OCI-LY7 (cell line): ENCODE measurements at places on chromosomes 7 and 10. TPM values are rescaled to one million over a fixed set of nuclear protein-coding genes. Genes with fewer than 3 reads are reported as not detected.

- DNase-seq, result no peak
Measured at GRCh38 chr10:1858547-1858946, 121.2 kb upstream of the ADARB2 start.

GRCh38 chr10:99920901-99921300 lies 88.8 kb downstream of the DNMBP start:
- DNase-seq, result no peak

DNA sequence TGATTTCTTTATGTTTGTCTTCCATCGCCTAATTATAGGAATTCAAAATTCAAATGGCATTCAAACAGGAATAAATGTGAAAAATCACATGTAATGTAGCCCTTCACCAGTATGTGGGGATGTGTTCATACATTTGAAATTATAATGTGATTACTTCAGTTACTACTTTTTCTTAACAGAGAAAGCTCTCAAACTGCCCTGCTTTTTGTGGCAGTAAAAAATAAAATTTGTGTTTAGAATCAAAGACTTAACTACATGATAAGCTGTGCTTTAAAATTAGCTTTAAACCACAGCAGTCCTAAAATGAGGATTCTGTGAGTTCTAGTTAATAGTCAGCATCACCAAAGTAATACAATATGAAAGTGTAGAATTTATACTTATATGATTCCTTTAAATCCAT lies 7.8 kb upstream of the HERC4 start:
- no peak for DNase-seq

DNA sequence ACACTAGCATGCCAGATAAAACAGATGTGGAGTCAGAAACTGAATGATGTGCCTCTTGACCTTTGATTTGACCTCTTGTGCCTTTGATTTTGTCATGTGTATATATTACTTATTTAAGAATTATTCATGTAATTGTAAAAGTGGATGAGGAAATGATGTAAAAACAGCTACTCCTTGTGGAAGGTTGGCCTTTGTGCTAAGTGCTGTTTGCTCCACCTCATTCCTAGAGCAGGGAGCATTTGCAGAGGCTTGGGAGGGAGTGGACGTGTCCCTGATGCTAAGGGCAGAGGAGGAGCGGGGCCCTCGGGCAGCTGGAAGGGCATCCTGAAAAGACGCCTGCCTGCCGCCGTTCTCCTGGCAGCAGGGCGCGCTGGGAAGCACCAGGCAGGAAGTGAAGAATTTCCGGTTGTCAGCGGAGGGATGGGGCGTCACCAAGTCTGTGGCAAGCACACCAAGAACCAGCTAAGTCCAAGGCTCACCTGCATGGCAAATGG lies 197.6 kb upstream of the ZNF32 start:
- no peak for DNase-seq

- no peak for DNase-seq
Measured at GRCh38 chr7:23476286-23477156, 6.2 kb upstream of the IGF2BP3 start.

DNA sequence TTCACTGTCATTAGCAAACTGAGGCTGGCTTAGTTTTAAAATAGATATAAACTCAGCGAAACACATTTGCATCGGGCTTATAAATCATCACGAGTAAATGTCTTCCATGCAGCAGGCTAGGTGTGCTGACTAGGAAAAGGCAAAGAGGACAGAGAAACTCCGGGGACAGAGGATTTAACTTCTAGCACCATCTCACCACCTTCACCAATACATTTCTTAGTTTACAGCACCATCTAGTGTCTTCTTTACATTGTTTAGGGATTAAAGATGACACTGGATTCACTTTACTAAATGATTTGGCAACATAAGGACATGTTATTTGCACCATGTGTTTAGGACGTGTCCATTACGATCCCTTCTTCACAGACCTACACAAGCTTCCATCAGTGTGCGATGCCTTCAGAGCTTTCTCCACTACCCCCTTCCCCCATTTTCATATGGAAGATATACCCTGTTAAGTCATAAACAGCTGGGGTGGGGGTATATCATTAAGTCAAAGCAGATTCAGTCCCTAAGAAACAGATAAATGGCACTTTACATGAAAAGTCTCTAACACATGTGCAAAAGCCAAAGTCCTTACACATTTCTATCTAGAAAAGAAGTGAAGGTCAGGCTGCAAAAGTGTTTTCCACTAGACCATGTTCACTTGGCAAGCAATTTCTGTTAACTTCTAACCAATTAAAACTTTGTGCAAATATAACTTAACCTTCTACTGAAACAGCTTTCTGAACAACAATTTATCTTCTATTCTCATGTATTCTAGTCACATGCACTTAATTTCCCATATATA lies 103.3 kb downstream of the GRB10 start:
- peak; percentile 48 for DNase-seq

- DNase-seq, result no peak
Measured at GRCh38 chr10:5461914-5462840, 37.2 kb downstream of the CALML5 start.

DNA sequence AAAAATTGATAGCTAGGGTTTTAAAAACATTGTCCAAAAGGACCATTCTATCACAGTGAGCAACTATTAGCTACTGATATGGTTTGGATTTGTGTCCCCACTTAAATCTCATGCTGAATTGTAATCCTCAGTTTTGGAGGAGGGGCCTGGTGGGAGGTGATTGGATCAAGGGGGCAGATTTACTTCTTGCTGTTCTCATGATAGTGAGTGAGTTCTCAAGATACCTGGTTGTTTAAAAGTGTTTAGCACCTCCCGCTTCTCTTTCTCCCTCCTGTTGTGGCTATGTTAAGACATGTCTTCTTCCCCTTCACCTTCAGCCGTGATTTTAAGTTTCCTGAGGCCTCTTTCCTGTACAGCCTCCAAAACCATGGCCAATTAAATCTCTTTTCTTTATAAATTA lies 500.4 kb upstream of the POT1 start:
- no peak for DNase-seq

DNA sequence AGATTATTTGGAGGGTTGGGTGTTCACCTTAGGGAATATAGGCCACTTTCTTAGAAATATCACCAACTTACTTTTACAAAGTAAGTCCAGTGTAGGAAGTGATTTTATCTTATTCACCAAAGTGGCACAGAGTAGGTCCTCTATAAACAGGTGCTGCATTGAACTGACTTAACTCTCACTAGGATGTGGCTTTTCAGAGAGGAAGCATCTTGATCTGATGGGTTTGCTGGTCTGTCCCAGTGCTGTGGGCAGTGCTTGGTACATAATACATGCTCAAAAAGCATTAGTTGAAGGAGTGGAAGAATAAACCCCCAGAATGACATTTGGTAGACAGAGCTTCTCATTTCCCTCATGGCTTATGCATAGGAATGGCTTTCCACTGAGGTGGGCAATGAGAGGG lies 334.7 kb downstream of the LRMDA start:
- DNase-seq, result no peak

- no peak for DNase-seq
Measured at GRCh38 chr10:93356516-93356915, 125.6 kb downstream of the MYOF start.

- no peak for DNase-seq
Measured at GRCh38 chr10:72472306-72472705, 117.6 kb upstream of the DNAJB12 start.

DNA sequence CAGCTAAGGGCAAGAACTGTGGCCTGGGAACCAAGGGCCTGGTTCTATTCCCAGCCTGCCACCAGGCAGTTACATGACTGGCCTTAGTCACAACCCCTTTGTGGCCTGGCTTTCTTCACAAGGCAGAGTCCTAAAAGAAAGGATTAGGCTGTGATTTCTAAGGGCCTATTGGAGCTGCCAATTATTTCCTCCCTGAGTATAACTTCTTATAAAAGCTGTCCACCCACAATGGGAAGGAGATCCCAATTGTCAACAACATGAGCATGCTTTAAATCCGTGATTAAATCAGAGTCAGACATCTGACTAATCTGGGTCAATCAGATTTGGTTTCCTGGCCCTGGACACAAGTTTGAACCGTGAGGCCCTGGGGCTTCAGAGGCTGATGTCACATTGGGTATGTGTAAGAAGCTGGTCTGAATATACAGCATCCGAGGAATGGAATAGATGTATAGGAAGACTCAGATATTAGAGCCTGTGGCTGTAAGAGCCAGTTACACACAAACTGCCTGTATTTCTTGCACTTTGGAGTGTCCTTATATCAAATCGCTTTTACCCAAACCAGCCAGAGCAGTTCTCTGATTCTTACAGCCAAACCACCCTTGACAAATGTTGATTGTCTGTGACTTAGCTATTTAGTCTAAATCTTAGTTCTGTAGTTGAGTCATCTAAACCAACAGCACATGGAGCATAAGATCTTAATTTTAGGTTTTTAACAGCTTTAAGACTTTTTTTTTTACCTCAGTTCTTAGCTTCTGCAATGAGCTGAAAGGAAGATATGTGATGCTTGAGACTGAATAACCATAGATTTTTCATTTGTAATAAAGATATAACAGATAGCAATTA lies 61.3 kb downstream of the ABCB4 start:
- no peak for DNase-seq

The NPSR1 gene
- not detected in 2 replicates for total RNA-seq

The LRRC18 gene
- total RNA-seq, result not detected in 2 replicates

The CALCR gene
- not detected in 2 replicates for total RNA-seq

The POLR2J gene
- total RNA-seq, result 62.9 and 68.6 TPM in 2 replicates

The RBP4 gene
- total RNA-seq, result not detected in 2 replicates

The WEE2 gene
- total RNA-seq, result not detected in 2 replicates
